Stimulated activated CD4-positive, alpha-beta T cell treated with anti-CD3 and anti-CD28 coated beads, Interleukin-2, amount 100 ng/mL, for 48 hours (primary cell): ENCODE measurements at places on chromosomes 4 and X.

- DNase-seq, result no peak
Observed at GRCh38 chr4:8202108-8203051, 3.3 kb downstream of the SH3TC1 start.

DNA sequence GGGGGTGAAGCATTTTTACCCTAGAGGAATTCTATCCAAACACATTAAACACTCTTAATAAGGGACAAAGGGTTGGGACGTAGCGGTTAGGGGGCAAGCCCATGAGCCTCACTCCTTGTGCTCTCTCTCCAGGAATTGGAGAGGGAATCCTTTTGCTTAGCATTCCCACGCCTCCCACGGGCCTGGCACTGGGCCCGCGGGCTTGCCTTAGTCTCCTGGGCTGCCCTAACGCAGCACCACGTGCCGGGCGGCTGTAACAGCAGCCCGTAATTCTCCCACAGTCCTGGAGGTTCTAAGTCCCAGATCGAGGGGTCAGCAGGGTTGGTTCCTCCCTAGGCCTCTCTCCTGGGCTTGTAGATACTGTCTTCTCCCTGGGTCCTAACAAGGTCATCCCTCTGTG lies 67.5 kb downstream of the TBL1X start:
- DNase-seq, result no peak

DNA sequence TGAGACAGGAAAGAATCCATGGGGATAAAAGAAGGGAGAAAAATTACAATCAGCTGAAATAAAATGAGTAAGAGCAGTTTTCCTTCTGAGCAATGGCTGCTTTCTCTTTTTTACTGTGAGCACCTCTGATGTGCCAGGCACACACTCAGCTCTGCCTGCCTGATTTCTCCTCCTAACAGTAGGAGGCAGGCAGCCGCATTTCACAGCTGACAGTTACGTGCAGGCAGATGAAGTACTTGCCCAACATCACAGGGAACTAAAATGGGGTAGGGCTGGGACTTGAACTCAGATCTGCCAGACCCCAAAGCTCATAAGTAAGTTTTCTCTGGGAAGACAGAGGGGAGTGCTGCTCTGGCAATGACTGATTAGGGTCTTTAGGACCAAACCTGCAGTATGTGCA lies 54.6 kb downstream of the C4orf50 start:
- DNase-seq, result no peak

GRCh38 chrX:120014354-120015130 lies 62.9 kb downstream of the RHOXF2B start:
- no peak for DNase-seq

GRCh38 chr4:169286562-169287301 lies 16.0 kb upstream of the SH3RF1 start:
- no peak for DNase-seq

DNA sequence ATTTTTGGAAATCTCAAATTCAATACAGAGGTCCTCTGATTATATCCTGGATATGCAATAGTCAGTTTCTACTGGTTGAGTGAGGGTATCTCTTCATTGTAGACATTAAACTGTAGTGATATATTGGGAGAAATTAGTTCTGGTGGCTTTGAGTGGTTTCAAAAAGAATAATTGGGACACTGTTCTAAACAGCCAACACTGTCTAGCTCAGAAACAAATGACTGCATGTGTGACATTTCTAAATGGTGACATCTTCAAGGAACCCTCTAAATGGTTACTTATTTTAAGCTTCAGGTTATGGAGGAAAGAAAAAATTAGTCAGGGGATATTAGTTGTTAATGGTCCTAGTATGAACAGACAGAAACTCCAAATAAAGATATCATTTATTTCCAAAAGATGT lies 186.2 kb downstream of the LARP7 start:
- DNase-seq, result no peak

DNA sequence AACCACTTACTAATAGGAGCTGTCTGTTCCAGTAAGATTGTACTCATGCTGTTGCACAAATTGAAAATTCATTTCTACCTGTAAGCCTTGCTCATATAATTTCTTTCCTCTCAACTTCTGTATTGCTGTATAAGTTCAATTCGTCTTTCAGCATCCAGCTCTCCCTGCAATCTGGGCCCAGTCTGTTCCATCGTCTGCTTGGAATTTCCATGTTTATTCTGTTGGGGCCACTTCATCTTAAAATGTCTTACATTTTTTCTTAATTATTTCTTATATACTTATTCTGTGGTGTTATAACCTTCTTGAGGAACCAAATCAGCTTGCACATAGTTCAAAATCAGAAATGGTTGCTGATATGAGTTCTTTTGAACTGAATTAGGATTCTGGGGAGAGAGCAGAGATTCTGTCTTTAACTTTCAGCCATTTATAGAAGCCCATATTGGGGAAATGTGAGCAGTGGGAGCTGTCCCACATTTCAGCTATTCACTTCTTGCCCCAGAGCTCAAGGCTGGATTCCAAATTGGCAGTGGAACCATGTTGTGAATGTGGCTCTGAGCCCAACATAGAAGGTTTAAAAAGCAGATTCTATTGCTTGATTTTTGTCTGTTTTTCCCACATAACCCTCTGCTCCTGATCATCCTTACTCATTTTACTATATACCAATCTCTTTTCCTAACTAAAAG lies 291.9 kb downstream of the BMPR1B start:
- no peak for DNase-seq

DNA sequence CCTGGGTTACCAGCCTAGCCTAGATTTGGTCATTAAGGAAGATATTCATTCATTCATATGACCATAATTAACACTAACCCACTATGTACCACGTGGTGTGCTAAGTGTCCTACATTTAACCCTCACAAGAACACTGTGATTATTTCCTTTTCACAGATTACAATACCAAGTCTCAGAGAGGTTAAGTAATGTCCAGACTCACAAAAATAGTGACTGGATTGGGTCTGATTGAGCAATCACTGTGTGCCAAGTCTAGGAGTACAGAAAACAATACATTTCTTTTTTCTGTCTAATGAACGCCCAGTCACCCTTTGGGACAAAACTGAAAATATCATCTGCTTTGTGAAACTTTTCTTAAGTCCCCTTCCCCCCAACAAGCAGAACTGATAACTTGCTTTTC lies 7.6 kb upstream of the DLG3 start:
- DNase-seq, result no peak

- peak; percentile 16 for DNase-seq
Observed at GRCh38 chr4:55184600-55185523, 59.5 kb upstream of the KDR start.

DNA sequence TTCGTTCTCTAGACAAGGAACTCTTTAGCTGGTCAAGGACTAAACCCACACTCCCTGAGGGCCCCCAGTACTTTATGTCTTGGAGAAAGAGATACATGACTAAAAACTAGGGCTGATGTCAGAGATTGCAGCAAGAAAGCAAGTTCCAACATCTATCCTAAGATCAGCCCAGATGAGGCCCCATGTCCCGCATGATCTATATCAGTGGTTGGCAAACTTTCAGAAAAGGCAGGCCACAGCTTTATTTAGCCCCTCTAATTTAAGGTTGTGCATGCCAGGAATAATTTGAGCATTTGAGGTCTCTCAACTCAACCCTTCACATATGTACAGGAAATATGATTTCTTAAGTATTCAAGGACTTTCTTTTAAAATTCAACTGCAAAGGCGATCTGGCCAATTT lies 44.1 kb upstream of the FRMD7 start:
- DNase-seq, result no peak

DNA sequence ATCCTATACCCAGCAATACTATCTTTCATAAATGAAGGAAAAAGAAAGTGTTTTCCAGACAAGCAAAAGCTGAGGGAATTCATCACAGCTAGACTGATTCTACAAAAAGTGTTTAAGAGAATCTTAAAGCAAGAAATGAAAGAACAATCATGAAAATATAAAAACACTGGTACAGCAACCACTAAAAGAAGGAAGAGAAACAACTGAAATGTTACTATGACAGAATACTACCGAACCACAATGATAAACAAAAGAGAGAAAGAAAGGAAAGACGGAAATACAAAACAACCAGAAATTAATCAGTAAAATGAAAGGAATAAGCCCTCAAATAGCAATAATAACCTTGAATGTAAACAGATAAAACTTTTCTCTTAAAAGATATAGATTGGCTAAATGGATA lies 110.8 kb upstream of the AFF2 start:
- DNase-seq, result no peak

- DNase-seq, result no peak
Observed at GRCh38 chr4:107467461-107467860, 252.6 kb downstream of the PAPSS1 start.

DNA sequence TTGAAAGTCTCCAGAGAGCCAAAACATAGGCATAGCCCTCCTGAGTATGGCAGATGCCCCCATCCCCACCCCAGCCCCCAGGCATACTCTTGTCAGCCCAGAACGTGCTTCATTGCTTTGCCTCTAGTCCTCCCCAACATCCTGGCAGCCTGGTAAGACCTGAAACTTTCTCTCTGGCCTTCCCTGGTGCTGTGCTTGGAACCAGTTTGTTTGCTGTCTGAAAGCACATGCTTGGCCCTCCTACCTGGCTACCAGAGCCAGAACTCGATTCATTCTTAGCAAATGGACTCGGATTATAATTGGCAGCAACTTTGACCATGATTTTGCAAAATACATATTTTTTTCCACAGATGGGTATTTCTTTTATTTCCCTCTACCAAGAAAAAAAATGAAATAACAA lies 248.1 kb downstream of the USP46 start:
- no peak for DNase-seq

DNA sequence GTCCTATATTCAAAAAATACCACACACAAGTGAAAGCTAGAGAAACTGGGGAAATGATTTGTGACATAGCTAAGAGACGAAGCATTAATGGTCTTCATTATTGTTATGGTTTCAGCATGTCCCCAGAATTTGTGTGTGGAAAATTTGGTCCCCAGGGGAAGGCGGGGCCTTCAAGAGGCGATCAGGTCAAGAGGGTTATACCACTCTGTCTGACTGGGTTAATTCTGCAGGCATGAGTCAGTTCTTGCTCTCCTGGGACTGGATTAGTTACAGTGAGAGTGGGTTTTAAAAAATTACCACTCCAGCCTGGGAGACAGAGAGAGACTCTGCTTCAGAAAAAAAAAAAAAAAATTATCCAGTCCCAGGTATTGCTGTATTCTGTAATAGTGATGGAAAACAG lies 2.1 kb upstream of the MTNR1A start:
- DNase-seq, result no peak

GRCh38 chr4:26299254-26299882 lies 21.4 kb upstream of the RBPJ start:
- no peak for DNase-seq
